Renal cortical epithelial cell (primary cell): ENCODE measurements at places on chromosomes 13 and 19. TPM values are rescaled to one million over a fixed set of nuclear protein-coding genes. Genes with fewer than 3 reads are reported as not detected.

FCER2 gene
- not detected in 2 replicates for total RNA-seq

SRRM5 gene
- total RNA-seq: 0.05 TPM in 1 of 2 replicates, not detected in the other

DNA sequence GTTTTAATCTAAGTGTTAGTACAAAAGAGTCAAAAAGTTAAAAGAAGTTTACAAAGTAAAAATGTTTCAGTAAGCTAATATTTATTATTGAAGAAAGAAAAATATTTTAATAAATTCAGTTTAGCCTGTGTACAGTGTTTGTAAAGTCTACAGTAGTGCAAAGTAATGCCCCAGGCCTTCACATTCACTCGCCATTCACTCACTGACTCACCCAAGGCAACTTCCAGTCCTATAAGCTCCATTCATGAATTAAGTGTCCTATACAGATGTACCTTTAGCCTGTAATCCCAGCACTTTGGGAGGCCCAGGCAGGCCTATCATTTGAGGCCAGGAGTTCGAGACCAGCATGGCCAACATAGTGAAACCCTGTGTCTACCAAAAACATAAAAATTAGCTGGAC is 24.1 kb upstream of the AKAP11 start:
- peak; percentile 15 for DNase-seq

DNA sequence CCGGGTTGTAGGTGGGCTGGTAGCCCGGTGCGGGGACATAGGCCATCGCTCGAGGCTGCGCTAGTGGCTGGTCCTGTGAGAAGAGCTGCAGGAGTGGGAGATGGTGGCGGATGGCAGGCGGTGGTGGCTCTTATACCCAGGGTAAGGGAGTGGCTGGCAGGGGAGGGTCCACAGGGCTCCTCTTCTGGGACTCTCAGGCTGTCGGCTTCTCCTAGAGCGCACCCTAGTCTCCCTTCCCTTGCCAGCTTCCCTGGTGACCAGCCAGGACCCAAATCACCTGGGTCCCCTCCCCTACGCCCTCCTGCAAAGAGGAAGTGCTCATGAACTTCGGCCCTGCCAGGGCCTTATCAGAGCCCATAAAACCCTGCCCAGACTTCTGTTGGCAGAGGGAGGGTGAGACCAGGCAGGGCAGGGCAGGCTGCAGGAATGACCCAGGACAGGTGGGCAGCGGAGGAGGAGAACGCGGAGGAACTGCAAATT is at the start of gene LGALS4:
TSS of gene LGALS4 (minus strand) at position 105 of the 480 bp plus-strand sequence. CDS start at position 46, 59 bp downstream.
- DNase-seq: no peak

DNA sequence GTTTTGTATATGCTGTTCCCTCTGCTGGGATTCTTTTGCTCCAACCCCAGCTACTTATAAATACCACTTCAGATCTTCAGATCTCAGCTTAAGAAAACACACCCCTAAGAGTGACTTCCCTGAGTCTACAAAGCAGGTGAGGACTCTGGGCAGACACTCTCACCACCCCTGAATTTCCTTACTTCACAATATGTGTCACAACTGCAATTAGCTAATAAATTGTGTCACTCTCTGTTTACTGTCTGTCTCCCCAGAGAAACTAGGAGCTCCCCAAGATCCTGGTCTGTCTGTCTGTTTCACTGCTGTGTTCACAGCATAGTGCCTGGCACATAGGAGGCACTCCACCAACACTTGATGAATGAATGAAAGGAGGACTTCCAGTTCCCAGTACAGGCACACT is 14.4 kb downstream of the CEBPA start:
- no peak for DNase-seq

DNA sequence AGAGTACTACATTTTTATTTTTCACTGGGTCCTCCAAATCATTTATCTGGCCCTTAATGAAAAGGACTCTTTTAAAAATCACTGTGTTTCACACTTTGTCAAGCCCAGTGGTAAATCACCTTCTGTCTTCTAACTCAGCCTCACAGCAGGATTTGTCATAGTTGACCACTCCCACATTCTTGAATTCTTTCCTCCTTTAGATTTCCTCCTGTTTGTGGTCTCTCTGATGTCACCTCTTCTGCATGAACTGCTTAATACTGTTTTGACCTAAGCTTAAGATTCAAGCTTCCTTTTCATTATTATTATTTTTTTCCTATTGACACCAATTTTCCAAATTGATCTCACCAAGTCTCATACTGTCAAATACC is 899.8 kb upstream of the MIR17HG start:
- DNase-seq: peak; percentile 92

DNA sequence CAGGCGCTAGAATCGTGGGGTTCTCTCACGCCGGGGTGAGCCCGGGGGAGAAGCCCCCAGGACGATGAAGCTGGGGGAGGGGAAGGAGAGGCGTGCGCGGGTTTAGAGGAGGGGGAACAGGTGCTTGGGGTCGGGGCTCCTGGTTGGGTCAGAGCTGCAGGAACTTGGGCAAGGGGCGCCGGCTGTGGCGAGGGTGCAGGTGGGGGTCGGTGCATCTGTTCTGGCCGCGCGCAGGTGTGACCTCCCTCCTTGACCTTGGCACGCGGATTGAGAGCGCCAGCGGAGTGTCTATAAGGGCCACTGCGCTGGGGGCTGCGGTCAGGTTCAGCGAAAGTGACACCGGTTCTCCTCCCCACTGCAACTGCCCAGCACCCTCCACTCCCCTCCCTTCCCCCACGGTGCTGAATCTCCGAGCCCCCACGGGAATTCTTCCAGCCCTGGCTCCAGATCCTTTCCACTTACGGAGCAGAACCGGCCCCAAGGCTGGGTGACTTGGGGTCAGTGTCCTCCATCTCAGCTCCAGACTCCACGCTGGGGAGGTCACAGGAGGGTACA is 618 bp downstream of the TMEM38A start:
- no peak for DNase-seq

GRCh38 chr13:43515531-43515930 is 271.2 kb downstream of the ENOX1 start:
- no peak for DNase-seq

DNA sequence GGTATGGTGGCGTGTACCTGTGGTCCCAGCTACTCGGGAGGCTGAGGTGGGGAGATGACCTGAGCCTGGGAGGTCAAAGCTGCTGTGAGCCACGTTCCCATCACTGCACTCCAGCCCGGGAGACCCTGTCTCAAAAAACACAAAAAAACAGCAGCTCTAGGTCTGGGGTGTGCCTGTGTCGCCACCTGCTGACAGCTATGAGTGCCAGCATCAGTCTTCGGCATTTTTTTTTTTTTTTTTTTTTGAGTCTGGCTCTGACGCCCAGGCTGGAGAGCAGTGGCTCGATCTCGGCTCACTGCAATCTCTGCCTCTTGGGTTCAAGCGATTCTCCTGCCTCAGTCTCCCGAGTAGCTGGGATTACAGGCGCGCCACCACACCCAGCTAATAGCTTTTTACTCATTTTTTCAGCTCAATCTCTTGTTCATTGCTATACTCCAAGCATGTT is 10.1 kb downstream of the AP2S1 start:
- peak; percentile 47 for DNase-seq
